Adrenal gland (tissue), 19 donors: ENCODE measurements at places on chromosomes 3 and 15.

DNA sequence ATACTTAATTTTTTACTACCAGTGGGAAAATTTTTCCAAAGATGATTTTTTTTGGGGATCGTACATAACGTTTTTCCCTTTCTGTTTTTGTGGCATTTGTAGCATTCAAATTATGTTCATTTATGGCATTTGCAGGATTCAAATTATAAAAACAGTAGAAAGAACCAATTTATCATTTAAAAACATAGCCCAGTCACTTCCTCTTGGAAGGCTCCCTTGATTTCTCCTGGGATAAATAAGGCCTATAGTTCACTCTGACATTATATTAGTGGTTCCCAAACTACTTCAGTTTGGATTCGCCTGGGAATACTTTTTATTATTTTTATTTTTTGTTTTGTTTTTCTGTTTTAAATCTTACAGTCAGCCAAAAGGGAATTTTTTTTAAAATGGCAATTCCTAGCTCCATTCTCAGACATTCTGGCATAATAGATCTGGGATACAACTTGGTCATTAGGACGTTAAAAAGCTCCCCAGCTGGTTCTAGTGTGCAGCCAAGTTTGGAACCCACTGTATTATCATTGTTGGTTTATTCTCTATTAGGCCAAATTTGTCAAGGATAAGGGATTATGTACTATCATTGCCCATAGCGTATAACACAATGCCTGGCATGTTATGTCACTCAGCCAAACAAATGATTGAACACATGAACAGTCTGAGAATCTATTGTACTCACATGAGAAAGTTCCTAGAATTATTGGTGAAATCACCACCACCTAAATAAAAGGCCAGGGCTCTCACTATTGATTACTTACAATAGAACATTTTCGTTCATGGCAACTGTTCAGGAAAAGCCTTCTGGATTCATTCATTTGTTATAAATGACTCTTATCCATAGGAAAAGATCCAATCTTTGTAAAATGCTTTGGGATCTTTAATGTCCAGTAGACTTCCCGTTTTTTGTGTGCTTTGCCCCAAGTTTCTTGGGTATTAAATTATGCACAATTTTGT lies 28.9 kb downstream of the RARB start:
- no peak for DNase-seq

DNA sequence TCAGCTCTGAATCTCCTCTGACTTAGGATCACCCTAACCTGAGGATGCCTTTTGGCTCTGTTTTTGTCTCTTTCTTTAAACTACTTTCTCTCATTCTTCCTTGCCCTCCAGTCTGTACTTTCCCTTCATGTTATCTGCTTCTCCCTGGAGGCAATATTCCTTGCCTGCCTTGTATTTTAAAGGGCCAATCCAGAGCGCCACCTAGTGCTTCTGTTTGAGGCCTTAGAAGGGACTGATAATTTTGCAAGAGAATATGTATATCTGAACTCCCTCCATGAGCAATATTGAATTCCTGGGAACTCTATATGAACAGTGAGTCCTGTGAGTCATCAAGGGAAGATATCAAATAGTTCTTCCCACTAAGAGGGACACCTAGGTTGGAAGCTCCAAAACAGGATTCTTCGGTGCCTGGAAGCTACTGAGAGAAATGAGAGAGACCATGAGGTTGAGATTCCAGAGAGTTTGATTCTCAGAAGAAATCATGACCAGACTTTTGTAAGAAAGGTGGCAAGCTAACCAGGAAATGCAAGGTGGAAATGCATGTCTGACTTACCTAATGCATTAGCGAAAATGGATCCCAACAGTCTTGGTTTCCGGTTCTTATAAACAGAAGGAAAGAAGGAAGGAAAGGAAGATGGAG lies 203.8 kb upstream of the CD96 start:
- peak; percentile 66 for DNase-seq

DNA sequence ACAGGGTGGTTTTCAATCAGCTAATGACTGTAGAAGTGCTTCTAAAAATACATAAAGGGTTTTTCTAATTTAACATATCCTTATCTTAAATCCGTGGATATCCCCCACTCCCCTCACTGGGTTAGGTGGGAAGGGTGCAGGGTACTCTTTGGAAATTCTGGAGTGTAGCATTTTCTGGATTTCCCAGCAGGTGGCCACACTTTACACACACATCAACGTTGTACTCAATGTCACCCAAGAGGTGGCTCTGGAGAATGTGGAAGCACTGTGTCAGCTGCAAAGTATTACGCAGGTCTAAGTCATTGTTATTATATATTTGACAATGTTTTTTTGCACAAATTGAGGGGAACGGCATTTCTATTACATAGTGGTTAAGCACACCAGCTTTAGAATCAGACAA lies 168.8 kb downstream of the CHDH start:
- DNase-seq: no peak

DNA sequence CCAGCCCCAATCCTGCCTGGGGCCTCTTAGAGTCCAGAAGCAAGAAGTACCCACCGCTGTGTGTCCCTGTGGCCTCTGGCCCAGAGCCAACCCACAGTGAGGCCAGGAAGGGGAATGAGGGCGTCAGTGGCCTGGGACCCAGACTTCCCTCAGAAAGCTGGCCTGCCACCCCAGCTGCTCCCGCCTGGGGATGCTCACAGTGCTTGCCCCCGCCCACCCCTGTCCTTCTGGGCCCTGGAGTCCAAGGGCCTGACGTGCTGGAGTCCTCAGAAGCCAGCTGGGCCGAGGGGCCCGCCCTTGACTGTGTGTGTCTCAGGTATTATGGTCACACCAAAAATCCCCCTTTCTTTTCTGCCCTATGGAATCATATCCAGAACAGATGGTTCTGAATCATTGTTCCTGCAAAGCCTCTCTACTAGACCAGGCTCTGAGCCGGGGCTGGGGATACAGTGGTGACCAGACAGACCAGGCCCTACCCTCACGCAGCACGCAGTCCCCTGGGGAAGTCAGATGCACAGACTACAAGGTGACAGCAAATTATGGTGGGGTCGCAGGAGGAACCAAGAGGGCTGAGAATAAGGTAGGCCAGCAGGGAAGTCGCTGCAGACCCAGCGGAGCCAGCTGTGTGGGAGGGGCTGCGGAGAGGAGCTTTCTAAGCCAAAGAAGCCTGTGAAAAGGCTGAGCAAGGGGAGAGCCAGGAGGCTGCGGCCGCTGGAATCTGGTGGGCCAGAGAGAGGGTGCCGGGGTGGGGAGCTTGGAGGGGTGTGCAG lies 99.1 kb downstream of the VGLL4 start:
- DNase-seq: no peak

GRCh38 chr3:99482191-99482590 lies 156.2 kb upstream of the COL8A1 start:
- DNase-seq: no peak

DNA sequence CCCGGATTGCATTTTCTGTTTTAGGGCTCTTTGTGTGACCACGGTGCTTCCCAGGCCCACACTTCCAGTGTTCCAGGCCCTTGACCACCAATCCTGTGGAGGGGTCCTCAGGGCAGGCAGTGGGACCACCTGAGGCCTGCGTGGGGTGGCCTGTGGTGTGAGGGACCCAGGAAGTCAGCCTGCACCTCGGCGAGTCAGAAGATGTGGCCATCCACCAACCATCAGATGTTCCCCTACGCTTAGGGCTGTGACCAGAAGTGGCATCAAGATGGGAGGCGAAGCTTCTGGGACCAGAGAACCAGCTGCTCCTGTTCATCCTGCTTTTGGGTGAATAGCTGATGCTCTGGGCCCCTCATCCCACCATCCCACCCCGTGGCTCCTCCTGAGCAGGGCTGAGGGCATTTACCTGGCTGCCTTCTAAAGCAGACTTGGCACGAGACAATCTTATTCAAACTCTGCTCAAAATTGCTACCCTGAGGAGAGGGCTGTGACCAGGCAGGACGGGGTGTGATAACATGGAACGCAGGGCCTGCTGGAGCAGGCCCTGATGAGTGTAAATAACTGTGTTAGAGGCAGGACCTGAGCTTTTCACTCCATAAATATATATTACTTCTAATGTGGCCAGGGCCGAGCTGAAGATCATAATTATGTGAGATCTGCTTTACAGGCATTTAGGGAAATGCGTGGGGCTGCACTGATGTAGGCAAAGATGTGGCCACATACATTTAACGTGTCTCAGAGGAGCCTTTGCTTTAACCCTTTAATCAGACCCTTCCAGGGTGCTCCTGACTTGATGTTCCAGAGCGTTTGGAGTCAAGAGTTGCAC lies 28.8 kb downstream of the SMAD3 start:
- DNase-seq: no peak
